ENCODE measurements at places on chromosomes 5 and 9. TPM values are rescaled to one million over a fixed set of nuclear protein-coding genes. Genes with fewer than 3 reads are reported as not detected.

Gene CNTLN
- total RNA-seq: 11.2 TPM

Gene PCDHGA12
- total RNA-seq: 12.0 TPM

Gene WDR31
- 0.29 TPM for total RNA-seq

Gene TTC23L
- 0.19 TPM for total RNA-seq

Gene ANKRD33B
- 6.9 TPM for total RNA-seq

Gene NR3C1
- total RNA-seq: 29.4 TPM

Gene ADRA1B
- 0.33 TPM for total RNA-seq

Gene GAPVD1
- total RNA-seq: 78.0 TPM

Gene PCDHA10
- total RNA-seq: 0.19 TPM

Gene MRRF
- total RNA-seq: 40.8 TPM

Gene GFPT2
- 0.98 TPM for total RNA-seq

Gene MYORG
- 3.6 TPM for total RNA-seq

Gene LYSMD3
- 19.1 TPM for total RNA-seq

Gene SERF1A
- total RNA-seq: 13.7 TPM

Gene BRINP1
- not detected for total RNA-seq

Gene CDK7
- 47.6 TPM for total RNA-seq

Gene IL4
- not detected for total RNA-seq

Gene TAL2
- total RNA-seq: not detected

Gene CCDC180
- 2.2 TPM for total RNA-seq

Gene IL13
- not detected for total RNA-seq

Gene UNC13B
- total RNA-seq: 42.1 TPM

Gene PHYHD1
- total RNA-seq: 0.19 TPM

Gene REEP2
- 4.6 TPM for total RNA-seq

Gene LIX1
- not detected for total RNA-seq

Gene HNRNPAB
- 141 TPM for total RNA-seq

Gene ZNF483
- total RNA-seq: 2.9 TPM

Gene PCDHAC2
- total RNA-seq: 0.33 TPM

Gene GSN
- total RNA-seq: 359 TPM

Gene MEIKIN
- not detected for total RNA-seq

Gene NELFB
- 77.1 TPM for total RNA-seq

Gene ARID3C
- total RNA-seq: 0.33 TPM

Gene FBP2
- total RNA-seq: not detected

Gene KLF9
- 17.3 TPM for total RNA-seq

Gene TERT
- total RNA-seq: not detected

Gene OR1Q1
- total RNA-seq: not detected

Gene PCDHGA11
- total RNA-seq: 11.4 TPM

Gene MCTP1
- 171 TPM for total RNA-seq

Gene FST
- 1.9 TPM for total RNA-seq

Gene EIF4EBP3
- total RNA-seq: 0.38 TPM

Gene MLANA
- not detected for total RNA-seq

Gene GBGT1
- total RNA-seq: 36.9 TPM

Gene ZNF474
- 0.19 TPM for total RNA-seq

Gene SCGB3A1
- total RNA-seq: not detected

Gene ZBED3
- 7.8 TPM for total RNA-seq

Gene SLC44A1
- 29.1 TPM for total RNA-seq

Gene SLC6A18
- not detected for total RNA-seq

Gene JADE2
- 31.4 TPM for total RNA-seq

Gene RMRP
- 52,393 TPM for total RNA-seq

Gene SLC46A2
- not detected for total RNA-seq

Gene SVEP1
- total RNA-seq: 0.33 TPM

Gene GOLM1
- 56.5 TPM for total RNA-seq

Gene C9orf153
- not detected for total RNA-seq

Gene LTC4S
- 0.57 TPM for total RNA-seq

Gene ARL10
- 10.8 TPM for total RNA-seq

Gene C5orf58
- not detected for total RNA-seq

Gene ACOT12
- total RNA-seq: not detected

Gene FREM1
- total RNA-seq: not detected
